IPS DF 6.9 (cell line): ENCODE measurements at places on chromosomes 13 and 19.

- no peak for DNase-seq
Observed at GRCh38 chr19:16372065-16372915, 47.7 kb downstream of the KLF2 start.

DNA sequence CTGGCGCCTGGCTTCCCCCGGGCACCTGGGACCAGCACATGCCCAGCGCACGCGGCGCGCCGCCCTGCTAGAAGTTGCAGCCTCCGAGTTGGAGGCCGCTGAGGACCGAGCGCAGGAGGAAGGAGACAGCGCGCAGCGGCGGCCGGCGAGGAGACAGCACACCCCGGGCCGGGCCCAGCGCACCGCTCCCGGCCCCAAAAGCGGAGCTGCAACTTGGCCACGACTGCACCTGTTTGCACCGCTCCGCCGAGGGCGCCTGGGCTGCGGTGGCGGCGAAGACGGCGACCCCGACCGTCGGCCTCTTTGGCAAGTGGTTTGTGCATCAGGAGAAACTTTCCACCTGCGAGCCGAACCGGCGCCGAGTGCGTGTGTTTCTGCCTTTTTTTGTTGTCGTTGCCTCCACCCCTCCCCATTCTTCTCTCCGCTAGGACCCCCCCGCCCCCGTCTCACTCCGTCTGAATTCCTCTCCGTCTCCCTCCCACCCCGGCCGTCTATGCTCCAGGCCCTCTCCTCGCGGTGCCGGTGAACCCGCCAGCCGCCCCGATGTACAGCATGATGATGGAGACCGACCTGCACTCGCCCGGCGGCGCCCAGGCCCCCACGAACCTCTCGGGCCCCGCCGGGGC, at the start of gene SOX1:
Gene SOX1 (plus strand): TSS at position 34 of the 626 bp plus-strand sequence. CDS start 510 bp downstream, at position 544.
- DNase-seq, result no peak

DNA sequence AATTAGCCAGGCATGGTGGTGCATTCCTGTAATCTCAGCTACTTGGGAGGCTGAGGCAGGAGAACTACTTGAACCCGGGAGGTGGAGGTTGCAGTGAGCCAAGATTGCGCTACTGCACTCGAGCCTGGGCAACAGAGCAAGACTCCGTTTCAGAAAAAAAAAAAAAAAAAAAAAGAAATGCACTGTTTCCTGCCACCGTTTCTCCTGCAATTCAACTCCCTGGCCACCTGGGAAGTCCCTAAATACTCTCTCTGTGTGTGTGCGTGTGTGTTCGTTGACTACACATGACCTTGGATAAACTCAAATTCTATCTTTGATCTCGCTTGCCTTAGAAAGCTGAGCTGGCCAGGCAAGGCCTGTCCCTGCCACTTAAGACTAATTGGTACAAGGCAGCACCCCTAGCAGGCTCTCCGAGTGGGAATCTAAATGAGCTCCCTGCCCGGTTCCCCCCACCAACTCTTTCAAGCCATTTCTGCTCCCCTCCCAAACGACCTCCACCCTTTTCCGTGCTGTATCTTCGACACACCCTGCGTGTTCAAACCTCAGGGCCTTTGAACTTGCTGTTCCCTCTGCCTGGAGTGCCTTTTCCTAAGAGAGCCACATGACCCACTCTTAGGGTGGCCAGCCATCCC, 5.2 kb upstream of the BCAT2 start:
- DNase-seq, result no peak

DNA sequence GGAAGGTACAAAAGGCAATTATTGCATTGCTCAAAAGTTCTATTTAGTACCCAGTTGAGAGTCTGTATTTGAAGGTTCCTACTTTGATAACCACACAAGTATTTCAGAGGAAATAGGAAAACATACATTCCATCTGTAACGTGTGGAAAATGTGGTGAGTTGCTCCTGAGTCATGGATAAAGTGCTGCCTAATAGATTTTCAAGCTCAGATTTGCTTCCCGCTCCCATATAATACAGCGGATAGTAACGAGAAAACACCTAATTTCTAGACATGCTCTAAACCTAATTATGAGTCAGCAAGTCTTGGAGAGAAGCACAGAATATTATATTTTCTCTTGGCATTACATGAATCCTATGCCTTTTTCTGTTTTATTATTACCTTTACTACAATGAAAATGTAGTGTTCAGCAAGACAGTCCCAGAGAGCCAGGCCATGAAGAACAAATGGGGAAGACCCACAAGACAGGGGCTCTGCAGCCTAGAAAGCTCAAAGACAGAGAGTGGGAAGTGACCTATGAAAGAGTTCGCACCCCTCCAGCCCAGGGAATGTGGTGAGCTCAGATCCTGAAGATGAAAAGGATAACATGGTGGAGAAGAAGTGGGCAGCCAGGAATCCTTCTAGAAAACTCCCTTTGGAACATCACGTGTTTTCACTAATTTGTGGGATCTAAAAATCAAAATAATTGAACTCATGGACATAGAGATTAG, 116.1 kb downstream of the STARD13 start:
- no peak for DNase-seq

GRCh38 chr13:42283574-42283973, 11.6 kb downstream of the AKAP11 start:
- DNase-seq, result no peak

- DNase-seq, result no peak
Observed at GRCh38 chr19:29873024-29873800, 61.4 kb downstream of the CCNE1 start.

- DNase-seq, result no peak
Observed at GRCh38 chr19:12774588-12775555, at the start of gene HOOK2. TSS of gene HOOK2 (minus strand) at chr19:12775552. CDS start at chr19:12775449, 103 bp downstream.

- no peak for DNase-seq
Observed at GRCh38 chr13:33204130-33204927, 81.2 kb downstream of the STARD13 start.

- DNase-seq, result no peak
Observed at GRCh38 chr19:8361921-8362793, 1.8 kb upstream of the ANGPTL4 start.

DNA sequence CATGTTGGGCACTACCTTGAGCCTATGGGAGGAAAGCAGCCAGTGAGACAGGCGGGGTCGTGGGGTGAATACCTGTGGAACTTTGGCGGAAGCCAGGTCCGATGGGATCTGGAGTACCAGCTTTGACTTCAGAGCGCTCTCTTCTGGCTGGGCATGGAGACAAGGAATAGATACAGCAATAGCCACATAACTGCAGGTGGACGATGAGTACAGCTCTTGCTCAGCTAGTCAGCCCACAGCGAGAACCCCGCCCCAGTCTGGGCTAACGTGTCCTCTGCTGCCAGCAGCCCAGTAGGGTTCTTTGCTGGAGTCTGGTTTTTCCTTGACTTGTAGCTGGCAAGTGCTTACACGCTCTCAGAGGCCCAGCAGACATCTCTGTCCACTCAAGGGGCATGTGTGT, 83.4 kb downstream of the SIPA1L3 start:
- no peak for DNase-seq

- DNase-seq, result no peak
Observed at GRCh38 chr19:3897936-3898335, 17.5 kb downstream of the ATCAY start.

GRCh38 chr19:4774136-4774535, 17.4 kb upstream of the FEM1A start:
- no peak for DNase-seq

DNA sequence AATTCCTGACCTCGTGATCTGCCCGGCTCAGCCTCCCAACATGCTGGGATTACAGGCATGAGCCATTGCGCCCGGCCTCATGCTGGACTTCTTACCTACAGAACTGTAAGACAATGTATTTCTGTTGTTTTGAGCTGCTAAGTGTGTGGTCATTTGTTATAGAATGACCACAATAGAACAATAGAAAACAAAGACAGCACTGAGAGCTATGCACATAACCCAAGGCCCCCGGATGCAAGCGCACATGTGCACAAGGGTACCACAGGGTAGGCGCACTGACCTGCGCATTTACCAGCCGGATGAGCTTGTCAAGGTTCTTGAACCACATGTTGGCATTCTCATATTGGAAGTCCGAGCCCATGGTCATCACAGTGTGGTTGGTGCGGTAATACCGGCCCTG, 5.6 kb downstream of the MAN2B1 start:
- DNase-seq, result no peak

- no peak for DNase-seq
Observed at GRCh38 chr19:10699650-10700335, 1.4 kb upstream of the QTRT1 start.

GRCh38 chr19:5850743-5851293, 431 bp downstream of the FUT3 start:
- DNase-seq, result no peak

GRCh38 chr13:98749501-98749900, 3.0 kb downstream of the SLC15A1 start:
- DNase-seq, result no peak

DNA sequence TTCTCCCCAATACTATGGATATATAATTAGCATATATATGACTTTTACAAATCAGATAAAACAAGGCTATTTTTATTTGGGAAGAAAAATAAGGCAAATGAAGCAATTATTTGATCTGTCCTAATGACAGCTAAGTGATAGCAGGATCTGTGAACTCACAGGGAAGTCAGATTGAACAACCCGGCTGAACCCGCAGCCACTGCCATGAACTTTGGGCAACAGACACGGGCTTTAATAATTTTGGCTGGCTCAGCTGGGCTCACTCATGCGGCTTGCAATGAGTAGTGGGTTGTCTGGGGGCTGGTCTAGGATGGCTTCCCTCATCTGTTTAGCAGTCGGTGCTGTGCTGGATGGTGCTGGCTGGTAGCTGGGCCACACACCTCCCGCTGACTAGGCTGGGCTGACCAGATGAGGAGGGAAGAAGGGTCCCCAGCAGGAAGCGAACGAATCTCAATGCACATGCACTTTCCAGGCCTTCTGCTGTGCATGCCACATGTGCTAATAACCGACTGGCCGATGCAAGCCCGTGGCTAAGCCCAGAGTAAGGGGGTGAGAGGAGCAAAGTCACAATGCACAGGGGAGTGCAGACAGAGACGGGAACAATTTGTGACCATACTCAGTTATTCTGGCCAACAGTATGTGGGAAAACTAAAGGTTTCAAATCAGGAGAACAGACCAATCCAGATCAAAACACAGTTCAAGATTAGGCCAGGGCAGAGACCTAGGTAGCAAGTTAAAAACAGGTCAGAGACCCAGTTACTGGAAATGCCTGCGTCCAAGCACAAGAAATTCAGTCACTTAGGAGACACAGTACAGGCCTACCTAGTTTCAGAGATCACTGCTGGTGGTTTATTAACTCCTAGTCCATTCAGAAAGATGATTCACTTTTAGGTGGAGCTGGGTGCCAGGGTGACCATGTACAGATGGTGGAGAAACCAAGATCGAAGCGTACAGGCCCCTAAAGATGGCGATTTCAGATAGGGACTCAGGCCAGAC, 22.3 kb downstream of the CRYL1 start:
- DNase-seq, result no peak

GRCh38 chr19:38034492-38034860, 127.5 kb downstream of the SIPA1L3 start:
- DNase-seq, result no peak

DNA sequence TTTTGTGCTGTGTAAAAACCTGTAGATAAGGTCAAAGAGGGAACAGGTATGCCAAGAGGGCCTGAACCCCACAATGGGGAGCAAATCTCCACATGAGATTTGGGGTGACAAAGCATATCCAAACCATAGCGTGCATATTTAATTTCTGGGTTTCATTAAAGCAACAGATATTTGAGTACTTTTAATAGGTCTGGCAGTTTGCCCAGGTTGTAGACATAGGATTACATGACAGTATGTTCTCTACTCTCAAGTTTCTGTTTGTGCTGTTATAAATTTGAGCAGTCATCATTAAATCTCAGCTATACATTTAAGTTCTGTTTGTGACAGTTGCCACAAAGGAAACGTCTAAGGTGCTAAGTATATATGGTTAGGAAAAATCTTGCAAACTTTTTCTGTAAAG, 236.4 kb downstream of the ATP8A2 start:
- DNase-seq, result no peak

- DNase-seq, result no peak
Observed at GRCh38 chr13:100751826-100752225, 77.2 kb upstream of the TMTC4 start.

DNA sequence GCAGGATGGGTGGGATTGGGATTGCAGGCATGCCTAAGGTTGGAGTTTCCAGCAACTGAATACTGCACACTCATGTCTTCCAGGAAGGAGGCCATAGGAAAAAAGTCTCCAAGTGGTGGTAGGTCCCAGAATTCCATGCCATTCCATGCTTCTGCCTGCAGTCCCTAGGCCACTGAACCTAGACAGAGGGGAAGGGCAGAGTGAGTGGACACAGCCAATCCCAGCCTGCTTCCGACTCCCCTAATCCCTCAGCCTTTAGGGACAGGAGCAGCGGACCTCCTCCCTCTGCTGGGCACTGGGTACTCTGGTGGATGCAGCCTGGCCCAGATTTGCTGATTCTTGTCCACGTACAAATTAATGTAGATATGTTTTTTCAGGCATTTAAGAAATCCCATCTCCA, 17.0 kb downstream of the VSTM2B start:
- DNase-seq, result no peak

GRCh38 chr13:66139250-66139649, 1090.9 kb downstream of the PCDH9 start:
- DNase-seq, result no peak

- DNase-seq, result no peak
Observed at GRCh38 chr19:12801466-12802266, at the start of the genes PRDX2 and THSD8. TSS of gene PRDX2 (minus strand) at chr19:12801800. CDS start at chr19:12801261, 539 bp downstream. TSS of gene THSD8 (plus strand) at chr19:12802069. CDS start at chr19:12802072, 3 bp downstream.

DNA sequence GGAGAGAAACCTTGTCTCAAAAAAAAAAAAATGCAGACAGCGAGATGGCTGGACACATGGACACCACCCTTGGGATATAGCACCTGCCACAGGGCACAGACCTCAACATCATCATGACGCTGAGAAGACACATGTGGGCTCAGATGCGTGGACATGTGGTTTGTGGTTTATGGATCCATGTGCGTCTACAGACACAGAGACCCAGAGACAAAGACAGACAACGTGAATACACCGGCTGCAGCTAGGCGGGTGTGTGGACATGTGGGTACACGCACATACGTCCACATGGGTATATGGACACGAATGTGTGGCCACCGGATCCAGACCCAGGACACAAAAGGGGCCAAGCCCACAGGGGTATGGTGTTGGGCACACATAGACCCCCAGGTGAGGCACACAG, 1.3 kb downstream of the TNFSF14 start:
- no peak for DNase-seq

DNA sequence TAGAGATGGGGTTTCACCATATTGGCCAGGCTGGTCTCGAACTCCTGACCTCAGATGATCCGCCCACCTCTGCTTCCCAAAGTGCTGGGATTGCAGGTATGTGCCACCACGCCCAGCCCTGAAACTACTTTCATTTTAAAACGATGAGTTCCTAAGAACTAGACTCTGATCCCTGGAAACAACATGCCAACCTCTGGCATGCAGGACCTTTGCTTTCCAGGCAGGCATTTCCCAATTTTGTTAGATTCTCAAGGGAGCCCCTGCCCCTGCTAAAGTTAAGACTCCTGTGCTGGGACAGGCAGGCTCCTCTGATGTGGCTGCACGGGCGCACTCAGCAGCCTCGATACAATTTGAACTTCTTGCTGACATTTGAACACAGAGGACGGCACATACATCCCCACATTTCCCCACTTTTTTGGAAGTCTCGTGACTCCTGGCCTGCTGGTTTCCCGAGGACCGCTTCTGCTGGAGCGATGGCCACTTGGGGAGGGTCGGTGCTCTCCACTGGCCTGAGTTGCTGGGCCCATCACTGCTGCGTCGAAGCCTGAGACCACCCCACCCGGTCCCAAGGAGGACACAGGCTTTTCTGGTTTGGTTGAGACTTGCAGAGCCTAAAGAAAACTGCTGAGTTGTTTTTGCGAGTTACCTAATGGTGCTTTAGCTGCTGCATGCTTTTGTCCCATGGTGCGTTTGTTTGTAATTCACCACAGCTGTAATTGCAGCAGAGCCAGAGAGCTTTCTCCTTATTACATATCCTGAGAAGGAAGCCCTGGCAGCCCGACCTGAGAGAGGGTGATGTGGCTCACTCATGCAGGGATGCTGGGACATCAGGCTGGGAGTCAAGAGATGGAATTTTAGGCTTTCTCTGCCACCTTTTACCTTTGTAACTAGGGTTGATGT, 8.2 kb downstream of the ATP11A start:
- DNase-seq, result no peak
